Fibroblast of lung (primary cell): ENCODE measurements at places on chromosomes 7 and 10. TPM values are rescaled to one million over a fixed set of nuclear protein-coding genes. Genes with fewer than 3 reads are reported as not detected.

- H3K27ac ChIP-seq, result no peak overlapping the region
- no peak overlapping the region for H3K4me3 ChIP-seq
- no peaks in the 10 kb centered on the region for H3K36me3 ChIP-seq
- DNase-seq, result no peak
These were observed 13.8 kb upstream of the LMOD2 start for GRCh38 chr7:123641901-123642300.

RAMP3 gene
- not detected in 2 replicates for polyA plus RNA-seq

- H3K27me3 ChIP-seq, result no peaks in the 10 kb centered on the region
- no peak overlapping the region for H3K27ac ChIP-seq
- H3K36me3 ChIP-seq, result no peaks in the 10 kb centered on the region
- no peak for DNase-seq
- no peaks in the 10 kb centered on the region for H3K4me1 ChIP-seq
- H3K4me3 ChIP-seq, result no peak overlapping the region
These were observed 69.8 kb downstream of the SPAG6 start for GRCh38 chr10:22415072-22415471.

DNA sequence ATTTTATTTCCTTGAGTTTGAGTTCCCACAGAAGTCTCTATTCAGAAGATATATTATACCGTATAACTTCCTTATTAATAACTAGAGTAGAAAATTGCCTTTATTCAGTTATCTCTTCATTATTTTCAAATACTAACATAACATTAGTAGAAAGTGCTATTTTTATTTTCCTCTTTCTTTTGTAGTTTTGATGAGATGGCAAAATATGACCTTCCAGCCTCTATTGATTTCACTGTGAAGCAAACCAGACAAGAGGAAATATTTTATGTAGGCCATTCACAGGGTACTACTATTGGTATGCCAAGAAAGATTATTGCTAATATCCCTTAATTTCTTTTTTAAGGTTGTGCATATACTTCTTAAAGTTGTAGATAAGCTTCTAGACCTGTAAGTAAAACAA lies 7.9 kb downstream of the LIPJ start:
- no peaks in the 10 kb centered on the region for H3K27me3 ChIP-seq
- H3K4me3 ChIP-seq, result no peak overlapping the region
- no peaks in the 10 kb centered on the region for H3K36me3 ChIP-seq
- no peak overlapping the region for H3K27ac ChIP-seq

DNA sequence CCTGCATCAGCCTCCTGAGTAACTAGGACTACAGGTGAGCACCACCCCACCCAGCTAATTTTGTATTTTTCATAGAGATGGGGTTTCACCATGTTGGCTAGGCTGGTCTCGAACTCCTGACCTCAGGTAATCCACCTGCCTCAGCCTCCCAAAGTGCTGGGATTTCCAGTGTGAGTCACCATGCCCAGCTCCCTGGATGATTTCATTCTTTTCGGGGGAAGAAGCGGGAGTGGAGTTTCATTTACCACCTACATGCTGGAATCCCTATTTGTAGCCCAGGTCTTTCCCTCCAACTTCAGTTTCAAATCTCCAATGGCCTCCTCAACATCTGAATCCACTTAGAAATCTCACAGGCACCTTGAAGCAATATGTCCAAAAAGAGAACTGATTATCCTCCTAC lies 2.9 kb upstream of the BTRC start:
- DNase-seq, result no peak
- no peak overlapping the region for H3K27ac ChIP-seq
- H3K4me1 ChIP-seq, result no peaks in the 10 kb centered on the region
- H3K36me3 ChIP-seq, result no peaks in the 10 kb centered on the region

GRCh38 chr10:28823501-28824075 lies 146.3 kb downstream of the BAMBI start:
- H3K36me3 ChIP-seq, result no peaks in the 10 kb centered on the region
- H3K4me3 ChIP-seq, result no peak overlapping the region
- no peak for DNase-seq

GRCh38 chr7:96968981-96969380 lies 36.4 kb upstream of the DLX6 start:
- H3K36me3 ChIP-seq, result no peaks in the 10 kb centered on the region
- H3K27ac ChIP-seq, result no peak overlapping the region
- peak; percentile 1 for DNase-seq

- no peak overlapping the region for H3K27ac ChIP-seq
- H3K4me1 ChIP-seq, result no peaks in the 10 kb centered on the region
- H3K4me3 ChIP-seq, result no peak overlapping the region
- H3K27me3 ChIP-seq, result no peaks in the 10 kb centered on the region
- no peak for DNase-seq
- no peaks in the 10 kb centered on the region for H3K36me3 ChIP-seq
These were observed 271.2 kb downstream of the ARHGAP12 start for GRCh38 chr10:31657434-31657872.

GRCh38 chr10:27713941-27714340 lies 31.7 kb downstream of the MKX start:
- no peaks in the 10 kb centered on the region for H3K36me3 ChIP-seq
- no peak overlapping the region for H3K4me3 ChIP-seq
- H3K27me3 ChIP-seq, result no peaks in the 10 kb centered on the region
- H3K4me1 ChIP-seq, result peaks cover 3% of the 10 kb centered on the region
- peak; percentile 20 for DNase-seq
- no peak overlapping the region for H3K27ac ChIP-seq

- peak; percentile 91 for DNase-seq
- no peak overlapping the region for H3K4me3 ChIP-seq
- H3K4me1 ChIP-seq, result peaks cover 3% of the 10 kb centered on the region
- H3K27ac ChIP-seq, result no peak overlapping the region
These were observed 11.6 kb downstream of the HBP1 start for GRCh38 chr7:107180378-107180777.

DNA sequence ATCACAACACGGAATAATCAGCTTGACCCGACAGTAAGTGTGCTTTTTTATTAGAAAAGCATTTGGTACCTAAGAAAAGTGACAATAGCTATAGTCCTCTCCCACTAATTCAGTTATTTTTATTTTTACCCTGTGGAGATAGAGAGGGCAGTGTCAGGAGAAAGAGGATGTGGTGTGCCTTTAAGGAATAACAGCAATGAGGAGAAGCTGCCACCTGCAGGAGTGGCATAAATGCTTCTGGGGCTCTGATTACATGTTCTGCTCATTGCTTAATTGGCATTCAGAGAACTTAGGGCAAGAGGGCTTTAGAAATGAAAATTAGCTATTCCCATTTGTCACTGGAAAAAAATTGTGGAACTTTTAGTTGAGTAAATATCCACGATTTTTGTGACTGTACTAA lies 60.1 kb downstream of the DENND11 start:
- no peaks in the 10 kb centered on the region for H3K4me1 ChIP-seq
- H3K4me3 ChIP-seq, result no peak overlapping the region
- H3K27ac ChIP-seq, result no peak overlapping the region
- no peak for DNase-seq
